ENCODE measurements at places on chromosomes 13 and 19. TPM values are rescaled to one million over a fixed set of nuclear protein-coding genes. Genes with fewer than 3 reads are reported as not detected.

DNA sequence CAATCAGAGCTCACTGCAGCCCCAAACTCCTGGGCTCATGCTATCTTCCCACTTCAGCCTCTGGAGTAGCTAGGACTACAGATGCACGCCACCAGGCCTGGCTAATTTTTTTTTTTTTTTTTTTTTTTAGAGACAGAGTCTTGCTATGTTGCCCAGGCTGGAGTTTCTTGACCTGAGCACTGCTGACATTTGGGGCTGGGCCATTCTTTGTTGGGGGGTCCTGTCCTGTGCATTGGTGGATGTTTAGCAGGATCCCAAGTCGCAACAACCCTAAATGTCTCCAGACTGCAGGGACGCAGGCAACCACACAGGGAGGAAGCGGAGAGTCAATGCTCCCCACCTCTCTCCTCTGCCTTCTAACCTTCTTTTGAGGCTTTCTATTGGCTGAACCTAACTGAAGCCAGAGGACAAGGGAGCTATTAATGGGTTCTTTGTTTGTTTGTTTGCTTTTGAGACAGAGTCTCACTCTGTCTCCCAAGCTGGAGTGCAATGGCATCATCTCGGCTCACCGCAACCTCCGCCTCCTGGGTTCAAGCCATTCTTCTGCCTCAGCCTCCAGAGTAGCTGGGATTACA, 58.3 kb upstream of the ADGRE5 start:
- DNase-seq = no peak

- no peak for DNase-seq
Measured at GRCh38 chr13:42836930-42837690, 55.7 kb downstream of the FAM216B start.

DNA sequence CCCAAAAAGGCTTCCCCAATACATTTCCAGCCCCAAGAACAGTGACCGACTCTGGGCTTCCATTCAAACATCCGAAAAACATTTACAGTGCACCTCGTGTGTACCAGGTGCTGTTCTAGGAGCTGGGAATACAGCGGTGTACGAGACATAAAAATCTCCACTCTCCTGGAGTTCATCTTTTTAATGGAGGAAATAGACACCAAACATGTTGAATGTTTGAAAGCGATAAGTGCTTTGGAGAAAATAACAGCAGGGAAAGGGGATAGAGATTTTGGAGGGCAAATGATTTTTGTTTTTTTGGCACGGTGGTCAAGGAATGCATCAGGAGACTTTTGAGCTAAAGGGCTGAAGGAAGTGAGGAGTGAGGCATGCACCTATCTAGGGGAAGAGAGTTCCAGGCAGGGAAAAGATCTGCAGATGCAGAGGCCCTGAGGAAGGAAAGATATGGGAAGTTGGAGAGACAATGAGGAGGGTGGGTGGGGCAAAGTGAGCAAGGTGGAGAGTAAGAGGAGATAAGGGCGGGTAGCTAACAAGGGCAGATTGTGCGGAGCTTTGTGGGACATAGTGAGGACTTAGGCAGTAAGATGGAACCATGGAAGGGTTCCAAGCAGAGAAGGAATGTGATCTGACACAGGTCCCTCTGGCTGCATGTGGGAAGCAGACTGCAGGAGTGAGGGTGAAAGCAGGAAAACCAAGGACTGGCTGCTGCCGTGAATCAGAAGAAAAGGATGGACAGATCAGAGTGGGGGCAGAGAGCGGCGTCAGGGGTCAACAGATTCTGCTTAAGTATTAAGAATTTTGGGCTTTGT, 703 bp upstream of the FBL start:
- no peak for DNase-seq

- no peak for DNase-seq
Measured at GRCh38 chr13:90763476-90764150, 583.9 kb upstream of the MIR17HG start.

ZNF665 gene
- 6.7 TPM for total RNA-seq

- DNase-seq = no peak
Measured at GRCh38 chr19:48616491-48617056, 1.7 kb upstream of the FAM83E start.

DNA sequence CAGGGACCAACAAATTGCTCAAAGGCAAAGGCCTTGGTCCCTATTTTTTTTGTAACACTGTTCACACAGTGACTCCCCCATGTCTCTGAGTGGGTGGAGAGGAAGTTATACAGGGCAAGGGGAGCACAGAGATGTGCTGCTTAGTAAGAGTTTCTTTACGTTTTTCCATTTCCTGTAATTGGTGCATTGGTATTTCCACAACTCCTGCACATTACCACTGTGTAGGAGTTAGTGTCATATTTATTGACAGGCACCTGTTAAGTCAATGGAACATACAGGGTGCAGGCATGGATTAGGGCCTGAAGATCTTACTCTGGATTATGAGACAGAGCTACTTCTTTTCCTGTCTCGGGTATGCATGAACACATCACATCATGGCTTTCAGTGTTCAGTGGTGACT, 45.2 kb downstream of the SOX21 start:
- DNase-seq = peak; percentile 24

GFY gene
- total RNA-seq = not detected

- no peak for DNase-seq
Measured at GRCh38 chr13:24313439-24313838, 4.1 kb downstream of the C1QTNF9 start.

- no peak for DNase-seq
Measured at GRCh38 chr19:40763526-40763925, 11.8 kb upstream of the MIA start.

GRCh38 chr19:54095136-54095858, 5.3 kb downstream of the OSCAR start:
- DNase-seq = no peak

DNA sequence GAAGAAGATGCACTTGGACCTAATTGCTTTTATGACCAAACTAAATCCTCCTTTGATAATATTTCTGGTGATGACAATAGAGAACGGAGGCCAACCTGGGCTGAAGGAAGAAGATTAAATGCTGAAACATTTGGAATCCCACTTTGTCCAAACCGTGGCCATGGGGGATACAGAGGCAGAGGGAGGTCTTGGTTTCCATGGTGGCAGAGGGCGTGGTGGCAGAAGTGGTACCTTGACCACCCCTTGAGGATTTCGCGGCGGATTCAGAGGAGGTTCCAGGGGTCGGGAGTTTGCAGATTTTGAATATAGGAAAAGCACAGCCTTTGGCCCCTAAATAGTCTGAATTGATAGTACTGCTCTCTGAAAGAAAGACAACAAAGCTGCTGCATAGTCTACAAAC, 7.2 kb upstream of the LILRB3 start:
- no peak for DNase-seq

- DNase-seq = no peak
Measured at GRCh38 chr13:33721724-33722123, 96.2 kb upstream of the RFC3 start.

SHISA2 gene
- total RNA-seq = 0.27 TPM

DNA sequence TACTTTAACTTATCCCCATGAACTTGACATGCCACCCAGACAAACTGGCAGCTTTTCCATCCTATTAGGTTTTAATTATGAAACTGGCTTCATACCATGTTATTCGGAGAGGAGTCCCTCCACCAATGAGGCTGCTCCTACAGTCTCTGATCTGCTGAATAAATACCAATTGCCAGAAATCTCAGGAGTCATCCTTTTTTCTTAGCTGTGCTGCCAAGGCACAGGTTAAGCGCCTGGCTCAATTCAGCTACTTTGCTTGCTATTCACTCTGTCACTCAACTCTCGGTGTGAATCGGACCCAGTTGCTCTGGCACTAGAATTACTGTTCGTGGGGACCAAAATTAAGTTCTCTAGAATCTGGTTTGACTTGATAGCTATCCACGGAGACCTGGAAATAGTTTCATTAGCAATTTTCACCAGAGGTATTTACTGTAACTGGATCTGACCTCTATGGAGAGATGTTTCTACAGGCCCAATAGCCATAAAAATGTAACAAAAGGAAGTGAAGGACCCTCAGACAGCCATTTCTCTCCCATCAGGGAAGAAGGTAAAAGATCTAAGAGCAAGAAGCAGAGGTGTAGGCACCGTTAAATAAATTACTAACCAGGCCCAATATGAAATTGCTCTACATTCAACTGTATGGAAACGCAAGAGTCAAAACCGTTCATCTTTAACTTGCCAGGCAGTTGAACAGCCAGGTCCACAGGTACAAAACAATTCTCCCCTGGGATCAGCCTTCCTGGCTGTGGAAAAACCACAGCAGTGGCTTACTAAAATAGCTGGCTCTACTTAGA, 5.4 kb downstream of the ZC3H4 start:
- no peak for DNase-seq

GRCh38 chr13:76016799-76017400, 380.8 kb downstream of the LMO7 start:
- peak; percentile 2 for DNase-seq
